ENCODE measurements at places on chromosomes 3 and 15.
A peak's percentile ranks its signal among the peaks of the same experiment; 100 is the strongest.

- no peak for DNase-seq
These were observed 50.6 kb downstream of the GAP43 start for GRCh38 chr3:115673881-115674280.

DNA sequence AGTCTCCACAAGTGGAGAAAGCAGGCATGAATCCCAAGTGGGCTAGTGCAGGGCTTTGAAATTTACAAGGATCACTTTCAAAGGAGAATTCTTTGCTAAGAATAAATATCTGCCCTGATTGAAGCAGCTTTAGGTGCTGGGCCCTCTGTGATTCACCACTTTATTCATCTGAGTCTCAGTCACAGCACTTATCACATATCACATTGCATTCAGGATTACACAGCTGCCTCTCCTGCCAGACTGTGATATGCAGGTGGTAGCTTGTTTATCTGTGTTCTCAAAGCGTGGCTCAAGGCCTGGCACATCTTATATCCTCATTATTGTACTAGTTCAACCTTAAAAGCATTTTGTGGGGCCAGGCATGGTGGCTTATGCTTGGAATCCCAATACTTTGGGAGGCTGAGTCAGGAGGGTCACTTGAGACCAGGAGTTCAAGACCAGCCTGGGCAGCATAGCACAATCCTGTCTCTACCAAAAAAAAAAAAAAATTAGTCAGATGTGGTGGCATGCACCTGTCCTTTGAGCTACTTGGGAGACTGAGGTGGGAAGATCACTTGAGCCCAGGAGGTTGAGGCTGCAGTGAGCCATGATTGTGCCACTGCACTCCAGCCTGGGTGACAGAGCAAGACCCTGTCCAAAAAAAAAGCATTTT lies 156.9 kb upstream of the EIF1B start:
- DNase-seq = peak; percentile 86

DNA sequence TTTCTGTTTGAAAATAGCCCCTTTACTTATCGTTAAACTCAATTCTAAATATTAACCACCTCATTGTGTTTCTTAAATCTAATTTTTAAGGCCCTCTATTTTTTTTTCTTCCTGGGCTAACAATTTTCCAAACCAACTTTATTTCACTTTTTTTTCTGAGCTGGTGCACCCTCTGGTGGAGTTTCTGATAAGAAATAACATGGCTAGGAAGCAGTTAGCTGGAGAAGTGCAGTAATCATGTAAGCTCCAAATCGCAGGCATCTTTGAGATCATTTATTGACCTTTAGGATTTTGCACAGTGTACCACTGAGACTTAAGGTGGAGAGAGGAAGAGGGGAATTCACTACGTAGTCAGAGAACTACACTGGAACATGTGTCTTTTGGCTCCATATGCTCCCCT lies 6.4 kb downstream of the TMEM207 start:
- no peak for DNase-seq

GRCh38 chr3:176789947-176790346 lies 407.3 kb downstream of the TBL1XR1 start:
- no peak for DNase-seq

DNA sequence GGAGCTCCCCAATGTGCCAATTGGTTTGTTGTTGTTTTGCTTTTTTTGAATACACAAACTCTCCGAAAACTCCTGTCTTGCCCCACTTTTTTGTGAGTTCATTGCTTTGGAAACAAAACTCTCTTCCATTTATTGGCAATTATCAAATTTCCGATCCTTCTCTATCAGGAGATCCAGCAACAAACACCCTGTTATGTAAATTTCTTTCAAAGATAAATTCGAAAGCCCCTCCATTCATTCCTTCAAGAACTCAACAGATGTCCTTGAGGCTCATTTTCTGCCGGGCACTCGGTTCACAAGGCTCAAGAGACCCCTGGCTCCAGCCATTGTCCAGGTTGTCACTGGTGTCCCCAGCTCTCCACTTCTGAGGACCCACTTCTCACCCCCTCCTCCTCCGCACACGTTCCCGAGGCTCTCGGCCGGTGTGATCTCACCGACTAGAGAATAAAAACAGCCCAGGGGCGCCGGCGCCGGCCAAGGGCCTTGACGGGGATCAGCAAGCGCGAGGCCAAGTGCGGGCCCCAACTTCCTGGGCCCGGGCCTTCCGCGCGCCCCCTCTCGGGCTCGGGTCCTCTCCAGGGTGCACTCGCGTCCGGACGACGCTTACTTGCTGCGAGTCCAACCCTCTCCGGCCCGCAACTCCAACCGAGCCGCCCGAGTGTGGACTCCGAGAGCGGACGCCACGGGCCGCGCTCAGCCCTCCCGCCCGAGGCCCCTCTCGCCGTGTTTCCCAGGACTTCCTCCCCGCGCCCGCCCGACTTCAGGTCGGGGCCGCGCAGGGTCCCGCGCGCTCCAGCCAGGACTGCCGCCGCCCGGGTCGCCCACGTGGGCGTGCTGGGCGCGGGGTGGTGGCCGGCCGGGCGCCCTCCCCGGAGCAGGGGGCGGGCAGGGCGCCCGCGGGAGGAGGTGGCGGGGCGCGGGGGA lies 533 bp upstream of the SMAD3 start:
- no peak for DNase-seq

- DNase-seq = no peak
These were observed 450.5 kb upstream of the KCNMB2 start for GRCh38 chr3:178085817-178086123.

DNA sequence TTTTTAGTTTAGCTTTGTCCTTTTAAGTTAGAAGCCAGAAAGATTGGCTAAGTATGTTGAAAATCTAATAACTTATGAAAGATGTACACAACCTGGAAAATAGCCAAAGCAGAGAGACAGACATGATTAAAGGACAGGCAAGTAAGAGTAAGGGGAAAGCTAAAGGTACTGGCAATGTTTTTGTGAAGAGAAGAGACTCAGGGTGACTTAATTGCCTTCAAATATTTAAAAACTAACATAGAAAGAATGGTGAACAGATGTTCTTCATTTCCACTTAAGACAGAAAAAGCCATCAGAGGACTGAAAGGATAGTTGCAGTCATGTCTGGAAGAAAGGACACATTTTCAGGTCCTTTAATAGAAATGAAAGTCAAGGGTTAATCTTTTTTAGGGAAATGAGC lies 68.8 kb downstream of the ZNF385D start:
- DNase-seq = no peak

DNA sequence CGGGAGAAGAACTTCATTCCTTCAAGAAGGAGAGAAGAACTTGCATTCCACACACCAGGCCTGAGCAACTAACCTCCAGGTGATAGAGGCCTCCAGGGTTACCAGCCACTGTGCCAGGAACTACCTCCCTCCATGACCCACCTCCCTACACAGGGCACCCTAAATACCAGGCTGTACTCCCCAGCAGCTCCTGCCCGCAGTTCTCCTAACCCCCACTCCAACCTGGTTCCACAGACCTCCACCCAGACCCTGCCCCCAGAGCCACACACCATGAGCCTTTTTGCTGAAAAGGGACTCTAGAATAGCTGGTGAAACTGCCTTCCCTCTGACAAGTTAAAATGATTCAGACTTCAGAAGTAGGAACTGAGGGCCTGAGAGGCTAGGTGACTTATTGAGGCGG lies 8.2 kb downstream of the IGDCC3 start:
- DNase-seq = no peak

GRCh38 chr3:50671331-50671730 lies 3.4 kb upstream of the DOCK3 start:
- peak; percentile 83 for DNase-seq

- DNase-seq = no peak
These were observed 128.8 kb upstream of the PRR23C start for GRCh38 chr3:139173372-139174108.

DNA sequence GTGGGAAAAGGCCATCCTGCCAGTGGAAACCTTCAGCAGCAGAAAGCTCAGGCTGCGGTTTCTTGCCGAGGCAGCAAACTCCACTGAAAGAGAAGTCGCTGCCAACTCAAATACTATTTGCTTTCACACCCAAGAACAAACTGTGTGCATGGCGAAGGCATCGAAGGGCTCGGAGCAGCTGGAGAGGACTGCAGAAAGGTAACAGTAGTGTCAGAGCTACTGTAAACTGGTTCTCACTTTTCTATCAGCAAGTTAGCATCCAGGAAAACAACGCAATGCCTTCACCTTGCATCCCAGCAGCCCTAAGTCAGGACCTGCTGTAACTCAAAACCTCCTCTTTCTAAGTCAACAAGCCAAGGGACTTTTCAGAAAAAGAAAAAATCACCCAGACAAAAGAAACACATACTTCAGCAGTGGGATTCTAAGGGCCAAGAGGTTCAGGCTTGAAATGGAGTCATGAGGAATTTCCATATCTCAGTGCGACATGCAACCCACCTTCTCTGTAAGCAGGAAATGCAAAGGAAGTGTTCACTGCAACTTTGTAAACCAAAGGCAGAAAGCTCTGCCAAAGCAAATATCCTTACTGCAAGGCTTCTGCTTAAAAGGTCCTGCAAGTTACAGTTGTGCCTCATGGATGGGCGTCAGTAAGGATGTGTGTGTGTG lies 193.5 kb downstream of the FOXP1 start:
- DNase-seq = peak; percentile 42

DNA sequence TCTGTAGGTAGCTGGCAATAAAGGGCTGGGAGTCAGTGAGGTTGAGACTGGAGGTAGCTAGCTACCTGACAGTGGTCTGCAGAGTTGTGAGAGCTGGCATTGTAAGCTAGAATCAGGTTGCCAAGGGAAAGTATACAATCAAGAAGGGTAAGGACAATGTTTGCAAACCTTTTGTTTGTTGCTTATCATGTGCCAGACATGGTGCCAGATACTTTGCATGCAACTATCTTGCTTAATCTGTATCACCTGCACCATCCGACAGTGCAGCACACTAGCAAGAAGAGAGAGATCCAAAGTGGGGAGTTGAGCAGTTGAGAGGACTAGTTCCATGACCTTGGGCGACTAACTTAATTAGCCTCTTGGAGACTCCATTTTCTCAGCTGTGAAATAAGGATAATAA lies 236.4 kb downstream of the PDCD6IP start:
- no peak for DNase-seq

GRCh38 chr3:69088063-69088462 lies 3.3 kb downstream of the ARL6IP5 start:
- no peak for DNase-seq

DNA sequence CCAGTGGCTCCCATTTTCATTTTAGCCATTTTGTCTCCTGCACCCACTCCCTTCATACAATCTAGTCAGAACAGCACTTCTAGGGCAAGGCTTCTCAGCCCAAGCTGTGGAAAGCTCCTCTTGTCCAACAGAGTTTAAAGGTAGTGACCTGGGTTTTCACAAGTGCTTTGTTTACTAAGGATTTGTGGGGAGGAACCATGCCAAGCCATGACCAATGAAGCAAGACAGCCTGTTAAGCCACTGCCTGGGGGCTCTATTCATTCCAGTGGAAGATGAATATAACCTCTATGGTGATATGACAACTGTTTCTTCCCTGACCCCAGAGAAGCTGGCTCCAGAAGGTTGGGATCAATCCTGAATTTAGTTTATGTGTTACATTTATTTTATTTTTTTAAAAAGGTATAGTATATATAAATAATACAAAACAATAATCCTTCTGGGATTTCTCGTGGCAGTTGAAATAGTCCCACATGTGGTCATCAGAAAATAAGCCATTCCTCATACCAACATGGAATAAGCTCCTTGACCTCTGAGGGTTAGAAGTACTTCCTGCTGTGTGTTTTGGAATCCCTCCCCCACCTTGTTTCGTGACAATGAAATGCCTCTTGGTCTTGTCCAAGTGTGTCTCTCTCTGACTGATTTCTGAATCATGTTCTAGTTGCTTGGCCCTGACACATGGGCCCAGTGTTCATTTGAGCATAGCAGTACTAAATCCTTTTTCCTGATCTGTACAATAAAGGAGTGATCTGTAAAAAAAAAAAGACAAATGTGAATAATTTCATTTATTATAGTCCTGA lies 13.3 kb upstream of the THUMPD3 start:
- peak; percentile 80 for DNase-seq

GRCh38 chr15:48992545-48992944 lies 28.8 kb upstream of the SHC4 start:
- no peak for DNase-seq

DNA sequence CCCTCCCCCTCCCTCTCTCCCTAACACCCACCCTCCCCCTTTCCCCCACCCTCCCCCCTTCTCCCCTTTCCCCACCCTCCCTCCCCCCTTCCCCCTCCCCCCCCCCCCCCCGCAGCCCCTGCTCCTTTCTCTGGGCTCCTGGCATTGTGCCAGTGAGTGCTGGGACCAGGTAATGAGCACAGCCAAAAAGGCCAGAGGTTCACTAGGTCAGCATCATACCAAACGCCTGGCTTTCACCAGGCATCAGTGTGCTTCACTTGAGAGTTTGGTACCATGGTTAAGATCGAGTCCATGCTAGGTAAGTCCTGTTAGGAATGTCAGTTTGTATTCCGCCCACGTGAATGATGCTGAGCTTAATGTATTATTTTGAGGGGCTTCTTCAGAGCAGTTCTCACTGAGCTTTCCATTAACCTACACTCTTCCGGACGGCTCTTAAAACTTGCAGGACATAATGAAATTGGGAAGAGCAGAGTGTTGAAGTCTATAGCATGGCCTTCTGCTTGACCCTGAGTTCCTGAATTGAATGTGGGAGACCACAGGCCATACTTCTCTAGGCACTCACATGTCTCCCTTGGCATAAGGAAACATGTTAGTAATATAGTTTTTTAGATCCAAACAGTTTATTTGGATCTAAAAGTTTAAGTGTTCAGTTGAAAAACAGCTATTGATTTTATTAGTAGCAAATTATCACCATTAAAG lies 45.6 kb downstream of the SENP2 start:
- no peak for DNase-seq

DNA sequence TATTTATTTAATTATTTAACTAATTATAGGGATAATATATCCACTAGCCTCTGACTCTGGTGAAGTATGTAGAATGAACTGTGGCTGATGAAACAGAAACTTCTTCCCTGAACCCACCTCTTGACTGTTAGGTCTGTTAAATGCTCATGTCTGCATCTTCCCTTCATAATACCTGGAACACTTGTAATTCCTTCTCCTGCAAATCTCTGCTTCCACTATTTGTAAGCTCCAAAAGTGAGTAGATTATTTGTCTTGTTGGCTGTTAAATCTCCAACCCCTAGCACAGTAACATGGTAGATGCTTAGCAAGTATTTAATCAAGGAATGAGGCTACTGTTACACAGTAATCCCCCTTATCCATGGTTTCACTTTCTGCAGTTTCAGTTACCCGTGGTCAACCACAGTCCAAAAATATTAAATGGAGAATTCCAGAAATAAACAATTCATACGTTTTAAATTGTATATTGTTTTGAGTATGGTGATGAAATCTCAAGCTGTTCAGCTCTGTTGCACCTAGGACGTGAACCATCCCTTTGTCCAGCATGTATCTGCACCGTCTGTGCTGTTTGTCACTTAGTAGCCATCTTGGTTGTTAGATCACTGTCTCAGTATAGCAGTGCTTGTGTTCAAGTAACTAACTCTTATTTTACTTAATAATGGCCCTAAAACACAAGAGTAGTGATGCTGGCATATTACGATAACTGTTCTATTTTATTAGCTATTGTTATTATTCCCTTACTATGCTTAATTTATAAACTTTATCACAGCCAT lies 5.7 kb downstream of the TTBK2 start:
- DNase-seq = no peak
